H4 (cell line): ENCODE measurements at places on chromosomes 12 and 14. TPM values are rescaled to one million over a fixed set of nuclear protein-coding genes. Genes with fewer than 3 reads are reported as not detected.

GRCh38 chr14:50359631-50360030, 37.0 kb downstream of the CDKL1 start:
- no peak for DNase-seq

DNA sequence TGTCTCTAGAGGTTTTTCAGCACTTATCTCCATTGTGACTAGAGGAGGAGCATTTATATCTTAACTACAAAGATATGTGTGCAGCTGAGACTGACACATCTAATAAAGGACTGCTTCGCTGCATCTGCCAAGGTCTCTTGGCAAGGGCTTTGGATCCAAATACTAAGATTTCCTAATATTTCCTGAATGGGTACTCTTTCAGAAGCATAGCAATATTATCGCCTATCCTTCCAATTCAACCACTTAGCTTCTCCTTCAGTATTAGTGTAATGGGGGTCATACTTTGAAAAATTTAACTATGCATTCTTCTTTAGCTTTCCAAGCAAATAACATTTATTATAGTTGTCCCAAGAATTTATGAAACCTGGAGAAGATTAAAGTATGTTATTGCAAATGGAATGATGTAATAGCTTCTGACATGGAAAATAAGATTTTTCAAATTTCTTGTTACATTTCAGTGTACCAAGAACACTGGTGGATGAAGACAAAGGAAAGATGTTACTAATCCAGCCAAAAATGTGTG, 243.0 kb upstream of the PDE3A start:
- DNase-seq: no peak

The CATSPERB gene
- total RNA-seq: 0.06 TPM in 1 of 2 replicates, not detected in the other

GRCh38 chr14:23432102-23432925, 3.1 kb downstream of the MYH7 start:
- DNase-seq: no peak

DNA sequence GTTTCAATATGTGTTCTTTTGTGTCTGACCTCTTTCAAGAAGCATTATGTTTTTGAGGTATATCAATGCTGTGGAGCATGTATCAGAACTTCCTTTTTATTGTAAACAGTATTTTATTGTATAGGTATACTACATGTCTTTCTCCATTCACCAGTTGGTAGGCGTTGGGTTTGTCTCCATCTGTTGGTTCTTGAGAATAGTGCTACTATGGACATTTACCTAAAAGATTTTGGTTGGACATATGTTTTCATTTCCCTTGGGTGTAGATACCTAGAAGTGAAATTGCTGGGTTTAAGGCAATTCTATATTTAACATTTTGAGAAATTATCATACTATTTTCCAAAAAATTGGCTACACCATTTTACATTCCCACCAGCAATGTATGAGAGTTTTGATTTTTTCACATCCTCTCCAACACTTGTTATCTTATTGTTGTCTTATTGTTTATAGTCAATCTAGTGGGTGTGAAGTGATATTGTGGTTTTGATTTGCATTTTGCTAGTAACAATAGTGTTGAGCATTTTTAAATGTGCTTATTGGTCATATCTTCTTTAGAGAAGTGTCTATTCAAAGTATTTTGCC, 409.2 kb downstream of the IPO8 start:
- DNase-seq: peak; percentile 8

The TAS2R31 gene
- 1.4 TPM in 1 of 2 replicates, not detected in the other for total RNA-seq

The PLEK2 gene
- not detected in 2 replicates for total RNA-seq

DNA sequence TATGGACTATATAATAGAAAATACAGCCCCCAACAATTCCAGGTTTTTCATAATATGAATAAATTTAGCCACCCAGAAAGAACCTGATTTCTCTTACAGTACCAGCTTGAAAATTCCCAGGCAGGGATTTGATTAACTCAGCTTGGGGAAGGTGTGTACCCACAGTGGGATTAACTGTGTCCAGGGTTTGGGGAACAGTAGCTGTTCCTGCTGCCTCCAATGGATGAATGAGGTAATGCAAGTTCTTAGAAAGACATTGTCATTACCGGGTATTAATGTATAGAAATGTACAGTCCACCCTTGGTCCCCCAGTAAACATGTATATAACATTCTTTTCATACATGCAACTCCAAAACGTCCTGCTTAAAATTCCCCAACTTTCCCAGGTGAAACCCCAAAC, 115.6 kb downstream of the LRIG3 start:
- DNase-seq: no peak

The SCARB1 gene
- 19.5 and 26.8 TPM in 2 replicates for total RNA-seq

The MMAB gene
- 33.0 and 48.4 TPM in 2 replicates for total RNA-seq

The PRKD1 gene
- total RNA-seq: 4.1 and 4.4 TPM in 2 replicates

DNA sequence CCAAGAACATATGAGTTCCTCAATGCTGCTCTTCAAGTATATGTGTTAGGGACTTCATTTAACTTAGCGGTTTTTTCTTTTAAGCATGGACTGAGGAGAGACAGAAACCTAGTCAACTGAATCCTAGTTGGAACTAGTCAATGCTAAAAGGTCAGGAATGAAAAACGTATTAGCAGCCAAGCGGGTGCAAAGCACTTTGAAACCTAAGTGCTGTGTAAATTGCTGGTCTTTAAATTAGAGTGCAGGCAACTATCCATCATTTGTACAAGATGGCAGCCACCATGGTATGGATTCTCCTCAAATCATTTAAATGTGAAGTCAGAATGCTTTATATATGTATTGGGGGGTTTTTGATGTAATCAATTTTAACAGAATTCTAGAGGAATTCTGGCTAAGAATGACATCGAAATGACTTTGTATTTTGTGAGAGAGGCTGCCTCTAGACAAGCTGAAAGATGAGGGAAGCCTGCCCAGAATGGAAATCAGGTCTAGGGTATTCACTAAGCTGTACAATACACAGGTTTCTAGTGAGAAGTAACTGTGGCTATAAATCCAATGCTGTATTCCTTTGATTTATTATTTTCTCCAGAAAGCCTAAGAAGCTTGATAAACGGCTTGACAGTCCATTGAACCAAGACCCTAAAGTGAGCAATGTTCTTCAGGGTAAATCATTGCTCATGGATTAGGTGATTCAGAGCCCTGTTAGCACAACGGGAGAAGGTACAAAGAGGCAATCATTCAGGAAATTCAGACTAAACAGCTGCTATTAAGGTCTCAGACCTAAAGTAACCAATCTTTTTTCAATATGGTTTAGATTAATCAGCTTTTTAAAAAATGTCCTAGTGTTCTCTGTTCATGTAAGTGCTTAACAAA, 198.8 kb downstream of the ANO2 start:
- DNase-seq: no peak

GRCh38 chr12:102426599-102427542, 53.5 kb downstream of the IGF1 start:
- DNase-seq: no peak

DNA sequence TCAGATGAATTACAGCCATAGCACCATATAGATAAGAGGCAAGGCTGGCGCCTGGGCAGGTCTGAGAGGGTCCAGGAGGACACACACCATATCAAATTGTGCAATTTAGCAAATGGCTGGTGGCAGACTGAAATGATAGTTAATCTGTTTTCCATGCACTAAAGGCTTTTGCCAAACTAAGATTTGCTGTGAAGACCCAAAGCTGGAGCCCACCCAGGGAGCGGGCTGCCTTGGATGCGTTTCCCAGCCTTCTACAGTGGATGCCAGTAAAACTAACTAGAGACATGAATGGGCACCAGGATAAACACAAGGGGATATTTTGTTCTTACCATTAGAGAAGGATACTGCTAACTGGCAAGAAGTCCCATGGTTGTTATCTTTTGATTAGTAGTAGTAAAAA, 475.1 kb downstream of the DPF3 start:
- no peak for DNase-seq

DNA sequence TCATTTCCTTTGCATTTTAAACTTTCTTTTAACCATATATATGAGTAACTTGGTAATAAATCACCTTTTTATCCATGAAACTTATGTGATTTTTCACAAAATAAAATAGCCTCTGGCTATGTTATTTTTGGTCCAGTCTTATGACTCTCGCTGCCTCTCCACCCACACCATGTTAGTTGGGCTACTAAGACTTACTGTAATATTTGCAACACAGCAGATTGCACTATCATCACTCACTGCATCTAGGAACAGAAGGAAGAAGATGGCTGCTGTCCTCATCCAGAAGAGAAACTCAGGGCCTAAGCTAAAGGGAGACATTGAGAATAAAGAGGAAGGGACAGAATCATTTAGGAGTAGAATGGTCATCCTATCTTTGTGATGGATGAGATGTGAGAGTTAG, 12.6 kb upstream of the B4GALNT3 start:
- no peak for DNase-seq

The TCL1A gene
- total RNA-seq: not detected in 2 replicates

The FITM1 gene
- total RNA-seq: not detected in 2 replicates

DNA sequence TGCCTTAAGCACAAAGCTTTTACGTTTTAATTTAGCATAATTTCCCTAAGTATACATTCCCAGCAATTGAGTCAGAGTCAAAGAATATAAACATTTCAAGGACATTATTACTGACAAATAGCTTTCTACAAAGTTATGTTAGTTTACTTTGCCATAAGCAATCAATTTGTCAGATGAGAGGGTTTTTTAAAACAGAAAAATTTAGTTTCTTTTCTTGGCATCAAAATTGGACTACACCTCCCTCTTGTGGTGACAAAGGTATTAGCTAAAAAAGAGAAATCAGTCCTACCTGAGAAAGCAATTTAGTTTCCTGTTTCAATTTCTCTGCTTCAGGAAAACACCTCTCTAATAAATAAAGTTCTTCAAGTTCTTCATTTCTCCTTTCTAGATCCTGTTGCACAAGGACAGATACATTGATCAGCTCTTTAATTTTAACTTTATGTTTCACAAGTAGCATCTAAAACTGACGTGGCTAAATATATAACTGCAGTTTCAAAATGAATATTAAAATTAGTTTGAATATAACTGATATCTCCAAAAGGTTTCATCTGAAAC, 39.9 kb downstream of the DNAI7 start:
- peak; percentile 27 for DNase-seq

The EIF2S1 gene
- total RNA-seq: 241 and 295 TPM in 2 replicates

DNA sequence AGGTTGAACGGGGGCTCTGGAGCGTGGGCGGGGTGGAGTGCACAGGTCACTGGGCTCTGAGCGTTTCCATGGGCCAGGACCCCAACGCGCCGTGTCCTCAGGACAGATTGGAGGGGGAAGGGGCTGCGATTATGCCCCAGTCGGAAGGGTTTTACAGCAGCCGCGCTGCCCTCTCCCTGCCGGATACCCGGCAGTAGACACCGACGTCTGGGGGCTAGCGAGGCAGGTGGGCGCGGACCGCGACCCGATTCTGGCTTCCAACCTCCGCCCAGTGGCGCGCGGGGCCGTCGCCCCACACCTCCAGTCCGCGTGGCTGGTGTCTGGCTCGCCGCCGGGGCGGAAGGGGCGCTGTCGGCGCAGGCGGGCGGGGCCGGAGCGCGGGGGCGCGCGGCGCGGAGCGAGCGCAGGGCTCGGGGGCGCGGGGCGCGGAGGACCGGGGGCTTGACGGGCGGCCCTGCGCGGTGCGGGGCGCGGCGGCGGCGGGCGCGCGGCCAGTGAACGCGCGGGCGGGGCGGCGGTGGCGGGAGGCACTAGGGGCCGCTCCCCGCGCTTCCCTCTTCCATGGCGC, 2.4 kb upstream of the KIF26A start:
- no peak for DNase-seq

The LRRC43 gene
- not detected in 2 replicates for total RNA-seq

The NAB2 gene
- total RNA-seq: 16.5 and 20.2 TPM in 2 replicates

DNA sequence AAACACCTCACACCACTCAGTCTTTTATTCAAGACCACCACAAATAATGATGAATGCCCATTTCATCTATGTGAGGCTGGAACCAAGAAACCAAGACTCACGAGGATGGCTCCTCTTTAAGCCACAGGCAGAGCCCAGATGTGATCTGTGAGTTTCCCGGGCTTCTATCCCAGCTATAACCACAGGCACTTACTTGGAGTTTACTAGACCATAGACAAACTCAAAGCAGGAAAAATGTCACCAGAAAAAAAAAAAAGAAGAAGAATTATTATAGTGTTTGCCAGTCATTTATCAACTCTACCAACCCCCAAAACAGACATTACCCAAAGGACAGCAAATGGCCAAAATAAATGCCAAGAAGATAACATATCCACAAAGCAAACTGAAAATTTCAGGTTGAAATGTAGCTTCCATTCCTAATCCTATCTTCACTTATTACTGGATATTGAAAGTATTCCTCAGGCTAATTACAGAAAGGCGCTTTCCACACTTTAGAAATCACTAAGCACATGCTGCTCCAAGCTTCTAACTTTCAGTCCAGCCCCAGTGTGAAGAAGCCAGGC, 44.7 kb downstream of the ZFYVE1 start:
- DNase-seq: no peak

- DNase-seq: no peak
These were observed 321.7 kb upstream of the OR4E1 start for GRCh38 chr14:21995332-21995731.

GRCh38 chr14:30603402-30603801, 18.7 kb upstream of the SCFD1 start:
- no peak for DNase-seq

- DNase-seq: no peak
These were observed 59.3 kb downstream of the DNAI7 start for GRCh38 chr12:25135531-25136154.

GRCh38 chr12:113666223-113666622, 194.6 kb upstream of the LHX5 start:
- no peak for DNase-seq

DNA sequence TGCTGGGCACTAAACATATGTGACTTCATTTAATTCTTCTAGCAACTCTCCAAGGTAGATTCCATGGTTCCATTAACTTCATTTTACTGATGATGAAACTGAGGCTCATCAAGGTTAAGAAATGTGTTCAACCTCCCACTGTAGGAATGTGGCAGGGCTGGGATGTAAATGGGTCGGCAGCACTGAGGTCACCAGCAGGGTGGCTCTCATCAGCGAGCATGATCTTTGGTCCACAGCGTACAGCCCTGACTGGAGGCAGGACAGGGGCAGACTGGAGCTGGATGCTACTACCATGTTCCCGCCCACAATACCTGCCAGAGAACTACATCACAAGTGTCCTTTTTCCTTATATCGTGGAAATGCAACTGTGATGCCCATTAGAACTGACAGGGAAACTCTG, 4.6 kb downstream of the APPL2 start:
- no peak for DNase-seq

The MAP1LC3B2 gene
- 0.41 and 1.6 TPM in 2 replicates for total RNA-seq

The NTS gene
- 0.08 TPM in 1 of 2 replicates, not detected in the other for total RNA-seq

- DNase-seq: peak; percentile 5
These were observed 1674.7 kb upstream of the SEL1L start for GRCh38 chr14:83208341-83208740.

GRCh38 chr12:8065991-8066594, at the start of gene C3AR1:
Gene C3AR1, minus strand, starts transcription at chr12:8066359. Its CDS starts 6,174 bp downstream, at chr12:8060185.
- DNase-seq: peak; percentile 82

DNA sequence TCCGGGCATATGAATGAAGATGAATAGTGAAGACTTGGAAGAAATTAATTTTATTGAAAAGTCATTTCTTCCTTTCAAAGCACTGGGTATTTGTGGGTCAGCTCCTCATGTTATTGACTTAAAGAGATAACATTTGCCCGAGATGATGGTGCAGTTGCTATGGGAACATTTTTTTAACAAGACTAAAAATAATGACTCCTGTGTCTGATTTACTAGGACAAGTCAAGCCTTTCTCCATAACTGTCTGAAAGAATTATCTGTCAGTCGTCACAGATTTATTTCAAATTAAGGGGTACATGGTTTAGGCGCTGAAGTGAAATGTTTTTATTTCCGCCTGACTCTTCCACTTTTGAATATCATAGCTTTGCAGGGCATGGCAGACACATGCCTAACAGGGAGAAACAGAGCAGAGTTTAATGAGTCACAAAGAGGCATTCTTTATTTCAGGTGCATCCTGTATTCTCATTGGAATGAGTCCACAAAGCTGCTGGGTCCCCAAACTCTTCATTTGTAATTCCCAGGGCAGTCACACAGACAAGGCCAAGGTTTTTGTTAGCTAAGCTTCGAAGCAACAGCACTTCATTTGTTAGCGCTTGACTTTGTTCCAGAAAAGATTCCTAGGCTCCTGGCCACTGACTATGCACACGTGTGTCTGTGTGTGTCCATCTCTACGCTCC, 4.3 kb upstream of the GPHB5 start:
- DNase-seq: no peak
